ENCODE measurements at places on chromosomes 5 and 9. TPM values are rescaled to one million over a fixed set of nuclear protein-coding genes. Genes with fewer than 3 reads are reported as not detected.

Gene FYB1
- total RNA-seq, result 1.9 TPM

Gene ELOVL7
- total RNA-seq, result 9.2 TPM

Gene CTNND2
- total RNA-seq, result 76.9 TPM

Gene SLC34A1
- not detected for total RNA-seq

Gene ATG12
- total RNA-seq, result 72.0 TPM

Gene C9orf153
- 1.6 TPM for total RNA-seq

Gene MEGF10
- total RNA-seq, result 72.2 TPM
